Fibroblast of pulmonary artery (primary cell): ENCODE measurements at places on chromosomes 7 and 10.

DNA sequence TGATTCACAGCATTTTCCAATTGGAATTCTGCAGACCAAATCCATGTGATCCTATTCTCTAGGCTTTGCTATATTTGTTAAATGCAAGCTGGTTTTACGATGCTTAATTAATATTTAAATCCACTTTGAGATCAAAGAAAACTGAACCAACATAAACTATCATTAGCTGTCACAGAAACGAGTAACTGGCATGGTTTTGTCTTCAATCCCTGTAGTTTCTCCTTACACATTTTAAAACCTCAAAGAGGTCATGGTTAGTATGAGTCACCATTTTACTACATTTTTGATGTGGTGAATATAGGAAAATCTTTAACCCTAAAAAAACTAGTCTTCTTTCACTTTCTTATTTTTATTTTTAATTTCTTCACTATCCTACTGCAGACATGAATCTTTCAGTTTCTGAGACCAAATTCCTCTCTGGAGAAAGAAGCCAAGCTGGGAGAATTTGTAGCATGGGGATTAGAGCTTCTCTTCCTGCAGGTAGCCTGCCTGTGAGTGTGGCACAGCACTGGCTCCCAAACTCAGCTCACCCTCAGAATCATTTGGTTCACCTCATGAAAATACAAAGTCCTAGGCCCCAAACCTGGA lies 8.7 kb upstream of the LIPM start:
- peak; percentile 55 for DNase-seq

GRCh38 chr10:1661416-1661815 lies 75.9 kb downstream of the ADARB2 start:
- DNase-seq, result no peak

GRCh38 chr10:26457088-26457487 lies 18.9 kb downstream of the APBB1IP start:
- no peak for DNase-seq

GRCh38 chr10:4048236-4048864 lies 263.3 kb upstream of the KLF6 start:
- no peak for DNase-seq

GRCh38 chr7:69739190-69739589 lies 140.9 kb downstream of the AUTS2 start:
- DNase-seq, result no peak

DNA sequence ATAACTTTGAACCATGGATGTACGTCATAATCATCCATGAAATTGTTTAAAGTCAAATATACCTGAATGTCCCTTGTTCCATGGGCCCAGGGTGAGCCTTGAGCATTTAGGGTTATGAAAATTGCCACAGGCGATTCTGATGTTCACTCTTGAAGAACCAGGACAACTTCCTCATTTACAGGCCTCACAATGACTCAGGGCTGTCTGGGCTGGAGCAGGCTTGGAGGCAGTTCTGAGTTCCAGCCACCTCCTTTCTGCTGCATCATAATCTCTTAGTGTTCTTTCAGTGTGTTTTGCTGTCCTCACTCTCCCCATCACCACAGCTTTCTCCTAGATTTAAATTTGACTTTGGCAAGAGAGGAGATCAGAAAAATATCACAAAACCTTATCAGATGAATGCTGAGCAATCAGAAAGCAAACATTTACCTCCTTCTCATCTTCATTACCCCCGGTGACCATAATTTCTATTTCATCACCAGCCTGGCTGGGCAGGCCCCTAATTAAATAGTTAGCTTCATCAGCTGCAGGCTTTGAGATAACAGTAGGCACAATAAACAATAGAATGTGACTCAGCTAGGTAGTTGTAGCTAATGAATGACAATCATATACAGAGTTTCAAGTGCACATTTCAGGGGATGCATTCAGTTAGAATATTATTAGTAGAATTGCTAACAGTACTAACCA lies 571.0 kb downstream of the SH2D4B start:
- no peak for DNase-seq

GRCh38 chr7:6442114-6442513 lies 5.6 kb downstream of the DAGLB start:
- peak; percentile 28 for DNase-seq

- DNase-seq, result no peak
Observed at GRCh38 chr7:158664406-158664805, 40.2 kb downstream of the NCAPG2 start.

DNA sequence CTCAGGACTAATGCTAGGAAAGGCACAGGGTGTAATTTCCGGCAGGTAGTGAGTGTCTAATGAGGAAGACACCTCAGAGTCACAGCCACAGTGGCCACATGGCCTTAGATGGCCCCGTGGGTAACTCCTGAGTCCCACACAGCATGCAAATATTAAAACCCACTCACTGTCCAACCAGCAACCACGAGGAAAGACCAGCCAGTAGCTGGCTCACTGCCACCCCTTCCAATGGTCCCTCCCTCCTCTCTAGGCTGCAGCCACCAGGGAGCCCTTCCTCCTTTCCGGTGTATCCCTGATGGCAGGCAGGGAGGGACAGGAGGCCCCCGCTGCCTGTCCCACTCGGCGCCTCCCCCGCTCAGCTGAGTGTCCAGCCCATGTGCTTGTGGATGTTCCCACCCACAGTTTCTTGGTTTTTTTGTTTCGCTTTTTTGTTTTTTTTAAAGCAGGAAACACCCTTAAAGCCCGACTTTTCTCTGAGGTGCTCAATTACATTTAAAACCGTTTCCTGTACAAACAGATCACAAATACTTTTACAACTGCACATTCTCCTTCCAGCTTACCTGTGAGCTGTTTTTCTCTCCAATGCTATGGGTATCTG lies 9.2 kb downstream of the BNIP3 start:
- peak; percentile 59 for DNase-seq

DNA sequence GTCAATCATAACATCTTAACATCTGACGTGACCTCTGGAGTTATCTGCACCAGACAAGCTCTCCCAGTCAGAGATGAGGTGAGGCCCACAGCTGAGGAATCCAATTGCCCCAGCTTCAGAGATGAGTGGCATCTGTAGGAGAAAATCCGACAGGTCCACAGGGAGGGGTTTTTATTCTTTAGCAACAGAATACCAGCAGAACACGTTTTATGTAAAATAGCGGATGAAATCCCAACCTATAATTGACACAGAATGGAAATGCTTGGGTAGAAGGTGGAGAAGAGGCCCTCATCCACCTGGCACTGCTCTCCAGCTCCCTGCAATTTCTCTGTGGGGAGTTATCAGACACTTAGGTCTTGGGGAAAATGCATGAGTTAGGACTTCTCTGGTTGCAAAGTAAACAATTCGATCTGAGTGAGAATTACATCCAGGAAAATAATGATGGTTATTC lies 144.2 kb upstream of the NRP1 start:
- no peak for DNase-seq
